BE2C (cell line): ENCODE measurements at places on chromosomes 16 and 17.
A peak's percentile ranks its signal among the peaks of the same experiment; 100 is the strongest.

DNA sequence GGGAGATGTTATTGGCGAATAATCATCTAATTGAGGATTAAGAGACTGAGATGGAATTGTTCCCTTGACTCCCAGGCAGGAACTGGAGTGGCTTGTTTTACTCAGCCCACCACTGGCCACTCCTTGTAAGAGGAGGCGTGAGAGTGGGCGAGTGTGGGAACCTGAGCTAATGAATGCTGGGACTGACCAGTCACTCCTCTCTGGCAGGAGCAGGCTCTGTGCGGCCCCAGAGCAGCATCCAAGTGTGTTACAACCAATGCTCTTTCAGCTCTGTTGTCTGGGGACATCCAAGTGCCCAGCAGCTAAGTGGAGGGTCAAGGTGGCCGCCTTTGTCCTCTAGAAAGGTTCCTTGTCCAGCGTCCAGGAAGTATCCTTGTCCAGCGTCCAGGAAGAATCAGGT, 739.9 kb downstream of the CDH8 start:
- DNase-seq: no peak

DNA sequence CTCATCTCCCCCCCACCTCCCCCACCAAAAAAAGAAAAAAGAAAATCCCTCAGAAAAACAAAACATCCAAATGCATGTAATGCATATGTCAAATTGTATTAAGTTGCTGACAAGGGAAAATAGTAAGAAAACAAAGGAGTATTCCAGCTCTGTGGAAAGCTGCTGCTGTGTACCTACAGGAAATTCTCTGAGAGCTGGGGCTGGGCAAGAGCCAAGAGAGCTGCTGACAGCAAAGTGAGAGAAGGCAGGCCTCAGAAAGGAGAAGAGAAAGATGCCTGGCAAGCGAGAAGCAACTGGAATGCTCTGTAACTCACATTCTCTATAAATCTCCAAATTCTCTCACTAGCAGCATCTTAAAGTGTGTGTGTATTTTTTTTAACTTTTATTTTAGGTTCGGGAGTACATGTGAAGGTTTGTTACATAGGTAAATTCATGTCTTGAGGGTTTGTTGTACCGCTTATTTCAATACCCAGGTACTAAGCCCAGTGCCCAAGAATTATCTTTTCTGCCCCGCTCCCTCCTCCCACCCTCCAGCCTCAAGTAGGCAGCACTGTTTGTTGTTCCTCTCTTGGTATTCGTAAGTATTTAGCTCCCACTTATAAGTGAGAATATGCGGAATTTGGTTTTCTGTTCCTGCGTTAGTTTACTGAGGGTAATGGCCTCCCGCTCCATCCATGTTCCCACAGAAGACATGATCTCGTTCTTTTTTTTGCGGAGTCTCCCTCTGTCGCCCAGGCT, 24.4 kb downstream of the CNTROB start:
- peak; percentile 7 for DNase-seq

- no peak for DNase-seq
Measured at GRCh38 chr17:68596411-68596945, 4.7 kb downstream of the FAM20A start.

- DNase-seq: no peak
Measured at GRCh38 chr17:65918916-65919315, 273.0 kb downstream of the CEP112 start.

DNA sequence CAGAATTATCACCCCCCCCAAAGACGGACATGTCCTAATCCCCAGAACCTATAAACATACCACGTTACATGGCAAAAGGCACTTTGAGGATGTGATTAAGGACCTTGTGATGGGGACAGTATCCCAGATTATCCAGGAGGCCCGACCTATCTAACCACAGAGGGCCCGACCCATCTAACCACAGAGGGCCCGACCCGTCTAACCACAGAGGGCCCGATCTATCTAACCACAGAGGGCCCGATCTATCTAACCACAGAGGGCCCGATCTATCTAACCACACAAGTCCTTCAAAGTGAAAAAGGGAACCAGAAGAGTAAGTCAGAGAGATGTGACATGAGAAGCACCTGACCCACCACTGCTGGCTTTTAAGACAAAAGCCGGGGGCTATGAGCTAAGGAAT, 56.8 kb downstream of the ANKFY1 start:
- no peak for DNase-seq

- no peak for DNase-seq
Measured at GRCh38 chr17:81900181-81900820, 1.7 kb upstream of the NPB start.

DNA sequence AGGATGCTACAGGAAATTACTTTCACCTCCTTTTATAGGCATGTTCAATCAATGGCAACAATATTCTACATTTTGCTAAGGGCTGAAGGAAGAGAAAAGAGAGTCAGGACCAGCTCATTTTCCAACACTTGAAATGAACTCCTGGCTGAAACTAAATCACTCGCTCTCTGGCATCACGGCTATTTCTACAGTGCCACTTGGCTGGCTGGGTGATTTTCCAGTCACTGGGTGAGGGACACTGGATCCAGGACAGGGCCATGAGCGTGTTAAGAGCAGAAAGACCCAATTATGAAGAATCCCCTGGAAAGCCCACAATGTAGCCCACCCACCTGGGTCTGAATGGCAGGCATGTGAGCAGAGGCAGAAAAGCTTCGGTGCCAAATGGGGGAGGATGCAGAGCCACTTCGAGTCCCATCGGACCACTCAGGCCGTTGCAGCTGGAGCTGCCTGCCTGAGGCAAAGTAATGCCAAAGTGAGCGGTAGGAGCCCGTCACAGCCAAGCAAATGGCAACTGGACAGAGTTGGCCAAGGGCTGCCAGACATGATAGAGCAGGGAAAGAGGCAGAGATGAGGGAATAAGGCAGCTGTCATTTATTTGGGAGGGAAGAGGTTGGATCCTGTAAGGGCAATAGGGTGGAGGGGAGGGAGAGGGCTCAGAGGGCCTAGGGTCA, 246.2 kb downstream of the STX8 start:
- no peak for DNase-seq

DNA sequence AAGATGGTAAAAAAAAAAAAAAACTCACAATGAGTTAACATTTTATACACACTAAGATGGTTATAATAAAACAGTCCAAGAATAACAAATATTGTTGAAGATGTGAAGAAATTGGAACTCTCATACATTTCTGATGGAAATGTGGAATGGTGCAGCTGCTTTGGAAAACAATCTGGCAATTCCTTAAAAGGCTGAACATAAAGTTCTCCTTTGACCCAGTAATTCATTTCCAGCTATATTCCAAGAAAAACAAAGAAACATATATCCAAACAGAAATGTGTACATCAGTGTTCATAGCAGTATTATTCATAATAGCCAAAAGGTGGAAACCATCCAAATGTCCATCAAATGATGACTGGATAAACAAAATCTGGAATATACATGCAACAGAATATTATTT, 97.3 kb upstream of the NETO2 start:
- no peak for DNase-seq

DNA sequence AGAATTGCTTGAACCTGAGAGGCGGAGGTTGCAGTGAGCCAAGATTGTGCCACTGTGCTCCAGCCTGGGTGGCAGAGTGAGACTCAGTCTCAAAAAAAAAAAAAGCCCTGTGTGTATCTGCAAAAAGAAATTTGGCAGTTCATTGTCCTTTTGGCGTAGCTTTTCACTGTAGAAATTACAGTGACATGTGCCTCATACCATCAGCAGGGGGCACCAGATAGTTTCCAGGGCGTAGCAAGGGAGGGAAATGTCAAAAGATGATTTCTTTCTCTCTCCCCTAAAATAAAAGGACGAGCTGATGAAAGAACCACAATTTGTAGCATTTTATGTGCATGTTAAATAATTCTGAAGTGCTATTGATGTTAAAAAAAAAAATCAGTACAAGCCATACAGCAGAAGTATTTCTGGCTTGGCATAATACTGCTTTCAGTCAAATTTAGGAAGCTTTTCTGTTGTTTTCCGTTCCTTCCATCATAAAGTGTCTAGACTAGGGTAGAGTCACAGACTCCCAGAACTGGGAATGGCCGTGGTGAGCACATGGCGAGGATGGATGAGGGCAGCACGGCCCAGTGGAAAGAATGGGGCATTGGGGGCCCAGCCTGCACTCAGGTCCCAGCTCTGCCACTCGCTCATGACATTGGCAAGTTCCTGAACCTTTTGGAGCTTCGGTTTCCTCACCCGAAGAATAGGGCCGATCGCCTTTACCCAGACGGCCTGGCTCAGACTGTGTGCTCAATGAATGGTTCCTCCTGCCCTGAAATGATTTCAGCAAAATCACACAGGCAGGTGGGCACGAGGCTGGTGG, 59.8 kb upstream of the RPH3AL start:
- DNase-seq: peak; percentile 46

DNA sequence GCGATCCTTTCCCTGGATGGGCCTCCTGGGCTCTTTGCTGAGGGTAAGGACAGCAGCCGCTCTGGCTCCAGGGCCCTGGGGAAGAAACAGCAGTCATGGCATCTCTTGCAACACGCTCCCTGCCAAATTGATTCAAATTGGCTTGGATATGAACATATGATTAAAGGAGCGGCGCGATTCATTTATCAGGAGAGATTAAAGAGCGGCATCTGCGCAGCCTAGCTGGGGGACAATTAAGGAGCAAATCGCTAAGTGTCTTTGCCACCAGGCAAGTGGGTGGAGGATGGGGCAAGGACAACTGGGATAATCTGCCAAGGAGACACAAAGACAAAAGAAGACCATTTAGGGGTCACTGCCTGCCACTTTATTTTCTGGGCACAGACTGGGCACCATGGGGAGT, 27.8 kb downstream of the PIPOX start:
- DNase-seq: no peak

DNA sequence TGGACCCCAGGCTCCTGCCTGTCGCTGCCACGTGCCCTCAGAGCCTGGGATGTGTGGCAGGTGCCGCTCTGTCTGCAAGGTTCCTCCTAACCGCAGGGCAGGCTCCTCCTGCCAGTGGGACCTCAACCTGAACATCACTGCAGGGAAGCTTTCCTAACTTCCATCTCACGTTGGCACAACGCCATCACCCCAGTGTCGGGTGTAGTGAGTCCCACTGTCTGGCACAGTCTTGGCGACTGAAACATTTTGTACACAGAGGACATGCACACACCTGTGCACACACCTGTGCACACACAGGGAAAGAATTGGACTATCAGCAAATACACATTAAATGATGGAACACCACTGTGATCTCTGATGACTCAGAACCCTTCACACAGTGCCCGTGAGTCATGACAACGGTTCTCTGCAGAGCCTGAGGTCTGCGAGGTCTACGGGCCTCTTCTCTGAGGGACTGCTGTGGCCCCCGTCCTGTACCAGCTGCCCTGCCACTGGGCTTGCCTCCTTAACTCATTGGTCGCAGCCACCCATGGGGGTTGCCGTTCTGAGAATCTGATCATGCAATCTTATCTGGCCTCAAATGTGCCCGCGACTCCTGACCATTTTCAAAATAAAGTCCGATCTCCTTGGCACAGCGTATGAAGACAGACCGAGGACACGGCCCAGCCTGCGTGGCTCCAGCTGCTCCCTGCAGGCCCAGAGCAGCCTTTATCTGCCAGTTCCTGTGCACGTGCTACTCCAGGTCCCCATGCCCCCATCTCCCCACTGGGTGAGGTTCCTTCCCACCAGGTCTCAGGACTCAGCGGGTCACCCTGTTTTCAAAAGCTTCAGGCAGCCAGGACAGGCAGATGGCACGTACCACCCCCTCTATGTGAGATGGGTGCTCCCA, 7.6 kb downstream of the CCDC57 start:
- peak; percentile 63 for DNase-seq

DNA sequence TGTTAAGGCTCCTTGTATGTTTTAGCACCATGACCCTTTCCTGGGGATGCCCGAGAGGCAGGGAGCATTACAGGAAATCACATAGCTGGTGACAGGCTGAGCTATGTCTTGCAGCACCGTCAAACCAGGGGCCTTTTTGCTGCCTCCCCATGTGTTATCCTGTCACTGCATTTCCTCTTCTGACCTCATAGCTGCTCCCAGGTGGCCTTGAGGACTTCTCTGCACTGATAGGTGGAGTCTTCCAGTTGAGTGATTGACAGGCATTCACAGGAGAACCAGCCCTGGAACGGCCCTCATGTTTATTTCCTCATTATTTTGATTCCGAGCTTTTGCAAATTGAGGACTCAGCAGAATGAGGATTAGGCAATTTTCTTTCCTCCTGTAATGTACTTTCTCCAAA, 349.6 kb downstream of the HAPSTR1 start:
- DNase-seq: no peak

DNA sequence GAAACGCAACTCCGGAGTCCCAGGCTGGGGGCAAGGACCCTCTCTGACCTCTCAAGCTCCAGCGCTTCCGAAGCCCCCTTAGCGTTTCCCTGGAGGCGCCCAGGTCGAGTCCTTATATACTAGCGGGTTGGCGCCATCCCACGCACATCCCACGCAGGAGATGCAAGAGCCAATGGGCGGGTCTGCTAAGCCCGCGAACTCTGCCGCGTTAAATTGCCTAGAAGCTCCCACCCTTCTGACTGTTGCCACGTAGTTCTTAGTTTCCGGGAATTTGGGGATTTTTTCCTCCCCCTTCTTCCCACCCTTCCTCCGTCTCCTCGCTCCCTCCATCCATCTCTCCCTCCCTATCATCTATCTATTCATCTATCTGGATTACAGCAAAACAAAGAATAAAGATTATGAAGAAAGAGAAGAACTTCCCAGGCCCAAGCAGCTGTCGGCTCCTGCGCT, at the start of gene SLFN11:
TSS of gene SLFN11 (minus strand) at position 88 of the 450 bp plus-strand sequence. CDS start 9,814 bp downstream, outside the sequence.
- no peak for DNase-seq

- peak; percentile 50 for DNase-seq
Measured at GRCh38 chr17:66405836-66406677, 103.6 kb downstream of the PRKCA start.

DNA sequence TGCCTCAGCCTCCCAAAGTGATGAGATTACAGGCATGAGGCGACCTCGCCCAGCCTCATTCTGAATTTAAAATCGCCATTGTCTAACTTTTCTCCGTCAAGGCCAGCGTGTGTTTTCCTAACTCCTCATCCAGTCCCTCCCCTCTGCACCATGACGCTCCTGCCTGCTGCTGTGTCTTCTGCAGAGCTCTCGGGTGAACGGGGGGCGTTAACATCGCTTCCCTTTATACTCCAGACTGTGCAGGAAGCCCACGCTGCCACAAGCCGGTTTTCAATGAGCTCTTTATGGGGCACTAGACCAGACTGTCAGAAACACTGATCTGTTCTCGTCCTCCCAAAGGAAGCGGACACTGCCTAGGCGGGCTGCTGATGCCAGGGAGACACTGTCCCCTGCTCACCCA, 13.2 kb downstream of the AANAT start:
- no peak for DNase-seq

- DNase-seq: no peak
Measured at GRCh38 chr17:74427048-74427762, 4.7 kb upstream of the GPRC5C start.

- DNase-seq: no peak
Measured at GRCh38 chr16:86082418-86083030, 183.6 kb downstream of the IRF8 start.

GRCh38 chr16:29684679-29685078, 5.7 kb downstream of the QPRT start:
- DNase-seq: no peak

GRCh38 chr16:10601444-10602408, 21.3 kb upstream of the EMP2 start:
- DNase-seq: no peak
